ENCODE measurements at places on chromosomes 6 and 20.

DNA sequence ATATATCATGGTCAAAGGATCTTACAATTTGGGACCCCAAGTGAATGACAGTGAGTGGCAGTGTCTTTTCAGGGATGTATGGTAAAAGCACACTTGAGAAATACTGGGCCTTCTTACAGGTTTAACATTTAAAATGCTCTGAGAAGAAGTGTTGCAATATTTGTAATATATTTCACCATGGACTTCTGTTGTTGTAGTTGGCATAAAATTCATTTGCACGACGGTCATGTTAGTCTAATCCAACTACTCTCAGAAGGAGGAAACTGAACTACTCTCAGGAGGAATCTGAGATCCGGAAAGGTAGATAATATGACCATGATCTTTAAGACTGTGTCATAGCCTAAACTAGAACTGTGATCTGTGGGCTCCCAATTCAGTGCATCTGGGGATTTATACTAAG lies 700.1 kb downstream of the HDGFL1 start:
- DNase-seq = no peak

GRCh38 chr6:114249522-114249921 lies 93.3 kb downstream of the HS3ST5 start:
- no peak for DNase-seq

- DNase-seq = no peak
These were observed 2.6 kb upstream of the ADGB start for GRCh38 chr6:146595972-146596731.

- no peak for DNase-seq
These were observed 20.3 kb downstream of the SLC22A2 start for GRCh38 chr6:160238278-160238711.

DNA sequence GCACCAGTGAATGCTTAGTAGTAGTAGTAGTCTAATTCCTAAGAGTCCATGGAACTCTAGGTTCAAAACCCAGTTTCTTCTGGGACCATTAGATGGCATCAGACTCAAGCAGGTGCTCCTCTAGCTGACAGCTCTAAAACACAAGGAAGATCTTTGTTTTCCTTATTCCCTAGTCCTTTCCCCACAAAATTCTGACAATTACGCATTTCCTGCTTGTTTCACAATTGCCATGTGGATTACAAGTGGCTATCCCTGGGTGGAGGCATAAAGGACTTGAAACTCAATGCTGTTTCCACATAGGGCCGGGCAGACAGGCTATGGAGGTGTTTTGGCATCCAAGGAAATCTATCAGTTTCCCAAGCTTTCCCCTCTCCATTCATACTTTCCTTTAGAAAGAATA lies 9.2 kb upstream of the HLA-DOB start:
- DNase-seq = no peak
